Activated T-helper 1 cell treated with anti-CD3 and anti-CD28 coated beads, Interleukin-12 subunit alpha, Interleukin-12 subunit beta, Interleukin-2, Interleukin-4 antibody, amounts not matched to agents 30 ng/mL and 10 ng/mL and 1 ng/mL, durations not matched to agents 14 hours and 24 hours and 36 hours (primary cell): ENCODE measurements at places on chromosomes 1 and 21. TPM values are rescaled to one million over a fixed set of nuclear protein-coding genes. Genes with fewer than 3 reads are reported as not detected.

- DNase-seq, result no peak
These were observed 77.4 kb downstream of the STUM start for GRCh38 chr1:226625832-226626576.

Gene SLC9C2
- total RNA-seq, result not detected in 2 replicates

Gene TMIGD3
- not detected in 2 replicates for total RNA-seq

Gene SERPINC1
- 0.26 TPM in 1 of 2 replicates, not detected in the other for total RNA-seq

GRCh38 chr21:46459356-46460112 is 843 bp downstream of the DIP2A start:
- no peak for DNase-seq

- DNase-seq, result no peak
These were observed 20.8 kb upstream of the RLF start for GRCh38 chr1:40140211-40140973.

DNA sequence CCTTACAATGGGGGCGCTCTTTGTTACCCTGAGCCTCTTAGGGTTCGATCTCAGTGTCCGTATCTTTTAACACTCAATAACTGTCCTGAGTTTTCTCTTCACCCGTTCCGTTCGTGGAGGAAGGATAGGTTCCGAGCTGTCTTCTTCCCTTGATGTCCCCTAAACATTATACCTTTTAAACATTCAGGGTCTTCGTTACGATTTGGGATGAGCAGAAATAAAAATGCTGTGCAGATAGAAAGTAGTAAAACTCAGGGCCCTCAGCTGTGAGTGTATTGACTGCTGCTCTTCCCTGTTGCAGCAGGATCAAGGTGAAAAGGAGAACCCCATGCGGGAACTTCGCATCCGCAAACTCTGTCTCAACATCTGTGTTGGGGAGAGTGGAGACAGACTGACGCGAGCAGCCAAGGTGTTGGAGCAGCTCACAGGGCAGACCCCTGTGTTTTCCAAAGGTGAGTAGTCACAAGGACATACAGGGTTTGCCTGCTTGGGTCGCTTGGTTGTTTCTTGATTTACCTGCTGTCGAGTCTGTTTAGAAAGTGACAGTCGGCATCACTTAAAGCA is 784 bp downstream of the RPL11 start:
- DNase-seq, result no peak

- DNase-seq, result no peak
These were observed 20.7 kb downstream of the SLC44A3 start for GRCh38 chr1:94840808-94841207.

DNA sequence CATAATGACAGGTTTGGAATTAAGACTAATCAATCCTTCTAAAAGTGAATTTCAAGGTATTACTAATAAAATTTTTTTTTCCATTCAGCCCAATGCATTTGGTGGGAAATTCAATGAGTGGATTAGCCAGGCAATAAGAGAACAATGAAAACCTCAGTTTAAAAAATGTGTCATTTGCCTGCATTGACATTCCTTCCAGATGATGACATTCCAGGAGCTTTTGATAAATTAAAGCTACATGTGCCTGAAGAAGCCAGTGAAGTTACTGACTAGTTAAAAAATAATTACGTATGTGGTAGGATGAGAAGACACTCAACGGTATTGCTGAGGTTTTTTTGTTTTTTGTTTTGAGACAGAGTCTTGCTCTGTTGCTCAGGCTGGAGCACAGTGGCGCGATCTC is 37.9 kb upstream of the RC3H1 start:
- no peak for DNase-seq

DNA sequence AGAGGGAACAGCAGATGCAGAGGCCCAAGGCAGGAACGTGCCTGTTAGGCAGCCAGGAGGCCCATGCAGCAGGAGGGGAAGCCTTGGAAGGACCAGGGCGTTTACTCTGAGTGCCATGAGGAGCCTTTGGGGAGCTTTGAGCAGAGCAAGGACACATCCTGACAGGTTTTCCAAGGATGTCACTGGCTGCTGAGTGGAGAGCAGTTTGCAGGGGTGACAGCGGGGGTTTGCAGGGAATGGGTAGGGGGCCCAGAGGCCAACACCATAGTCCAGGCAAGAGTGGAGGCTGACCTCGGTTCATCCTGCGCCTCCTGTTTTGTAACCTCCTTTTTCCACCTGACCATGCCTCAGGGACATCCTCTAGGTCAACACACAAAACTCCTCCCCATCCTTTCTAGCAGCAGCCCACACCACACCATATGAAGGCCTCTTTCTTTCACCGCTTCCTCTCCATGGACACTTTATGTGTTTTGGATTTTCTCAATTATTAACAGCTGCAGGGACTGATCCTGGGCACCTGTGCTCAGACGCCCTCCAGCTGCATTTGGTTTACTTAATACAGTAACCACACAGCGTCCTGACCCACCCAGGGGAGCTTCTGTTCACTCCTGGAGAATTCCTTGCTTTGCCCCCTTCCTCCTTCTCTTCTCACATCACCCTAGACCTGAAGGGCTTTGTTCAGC is 528.5 kb downstream of the MATN1 start:
- no peak for DNase-seq

Gene SLAMF9
- not detected in 2 replicates for total RNA-seq

Gene S100A8
- not detected in 2 replicates for total RNA-seq

Gene FCRL6
- total RNA-seq, result not detected in 2 replicates

- no peak for DNase-seq
These were observed 52.1 kb upstream of the SLC44A3 start for GRCh38 chr1:94768036-94768435.

Gene SYT2
- not detected in 2 replicates for total RNA-seq

GRCh38 chr1:21891621-21892479 is 45.3 kb downstream of the HSPG2 start:
- no peak for DNase-seq

Gene RIPPLY3
- 0.10 TPM in 2 replicates for total RNA-seq

GRCh38 chr1:215476541-215476940 is 90.6 kb upstream of the KCTD3 start:
- no peak for DNase-seq

DNA sequence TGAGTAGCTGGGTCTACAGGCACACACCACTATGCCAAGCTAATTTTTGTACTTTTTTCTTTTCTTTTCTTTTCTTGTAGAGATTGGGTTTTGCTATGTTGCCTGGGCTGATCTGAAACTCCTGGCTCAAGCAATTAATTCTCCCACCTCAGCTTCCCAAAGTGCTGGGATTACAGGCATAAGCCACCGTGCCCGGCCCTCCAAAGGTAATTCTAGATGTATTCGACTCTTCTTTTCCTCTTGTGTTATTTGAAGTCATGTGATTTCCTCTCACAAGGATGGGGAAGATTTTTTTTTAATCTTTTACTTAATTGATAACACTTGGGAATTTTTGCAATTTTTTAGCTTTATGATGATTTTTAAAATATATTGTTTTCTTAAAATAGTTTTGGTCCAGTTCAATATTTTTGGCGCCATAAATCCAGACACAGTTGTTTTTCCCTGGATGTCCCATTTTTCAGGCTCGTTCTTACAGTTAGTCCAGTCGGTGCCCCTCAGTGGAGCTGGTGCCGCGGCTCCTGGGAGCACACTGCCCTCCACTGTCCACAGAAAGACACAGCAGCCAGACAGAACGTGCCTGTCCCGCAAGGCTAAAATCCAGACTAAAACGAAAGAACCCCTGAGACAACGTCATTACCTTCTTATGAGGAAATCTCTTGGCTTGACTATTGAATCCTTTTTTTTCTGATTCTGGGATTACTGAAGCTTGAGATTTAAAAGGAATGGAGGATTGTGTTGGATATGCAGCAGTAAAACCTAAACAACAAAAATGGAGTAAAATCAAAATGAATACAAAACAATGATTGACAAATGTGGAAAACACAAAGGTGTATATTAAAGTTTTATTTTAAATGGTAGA is 22.4 kb downstream of the STPG1 start:
- DNase-seq, result peak; percentile 58

Gene MFN2
- total RNA-seq, result 88.1 and 95.4 TPM in 2 replicates

Gene DYRK3
- total RNA-seq, result 22.1 and 23.3 TPM in 2 replicates

- DNase-seq, result no peak
These were observed 48.0 kb downstream of the EDN2 start for GRCh38 chr1:41436281-41437010.

Gene ATP6V1G3
- total RNA-seq, result not detected in 2 replicates

Gene UTS2
- not detected in 2 replicates for total RNA-seq

Gene AMY1C
- total RNA-seq, result not detected in 2 replicates

- DNase-seq, result no peak
These were observed 53.5 kb downstream of the CD34 start for GRCh38 chr1:207857447-207857846.

DNA sequence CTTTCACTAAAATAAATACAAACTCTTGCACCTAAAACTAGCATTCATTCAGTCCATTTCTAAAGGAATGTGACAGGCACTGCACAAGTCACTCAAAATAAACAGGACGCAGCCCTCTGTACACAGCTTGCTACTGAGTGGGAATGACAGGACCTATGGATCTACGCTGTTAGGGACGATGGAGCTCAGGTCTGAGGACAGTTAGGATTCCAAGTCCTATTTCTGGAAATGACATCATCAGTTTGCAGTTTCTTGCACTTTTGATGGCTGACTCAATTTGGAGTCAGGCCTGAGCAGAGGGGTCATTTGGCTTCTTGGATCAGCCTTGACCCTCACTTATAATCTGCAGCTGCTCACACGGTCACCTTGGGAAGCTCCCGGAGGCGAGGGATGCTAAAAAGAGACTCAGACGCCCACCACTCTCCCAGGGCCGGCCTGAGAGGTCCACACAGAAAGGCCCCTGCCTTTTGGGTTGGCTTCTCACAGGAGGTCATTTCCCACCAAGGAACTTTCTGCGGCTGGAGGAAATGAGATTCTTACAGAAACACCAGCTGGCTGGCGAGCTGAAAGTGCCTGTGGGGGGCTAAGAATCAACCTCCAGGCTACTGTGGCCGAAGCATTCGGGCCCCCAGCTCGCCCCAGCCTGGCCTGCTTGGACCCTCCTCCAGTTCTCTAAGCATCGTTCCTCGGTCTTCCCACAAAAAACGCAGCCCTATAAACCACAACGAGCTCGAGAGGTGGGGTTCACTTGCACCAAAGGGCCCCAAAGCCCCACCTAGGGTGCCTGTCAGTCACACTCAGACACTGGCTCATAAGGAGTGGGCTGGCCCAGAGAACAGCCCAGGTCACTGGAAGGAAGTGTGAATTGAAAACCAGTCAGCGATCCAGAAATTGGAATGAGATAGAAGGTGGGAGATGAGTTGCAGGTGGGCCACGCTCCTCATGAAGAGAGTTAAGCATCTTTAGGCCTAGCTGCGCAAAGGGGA is 8.9 kb upstream of the PDE9A start:
- no peak for DNase-seq

Gene ADORA3
- 0.10 and 0.20 TPM in 2 replicates for total RNA-seq

- no peak for DNase-seq
These were observed 1238.0 kb downstream of the MRPL39 start for GRCh38 chr21:24369278-24369677.

Gene SV2A
- 17.3 and 18.6 TPM in 2 replicates for total RNA-seq

Gene PLOD1
- 32.3 and 37.8 TPM in 2 replicates for total RNA-seq

Gene ERO1B
- total RNA-seq, result 2.1 and 2.4 TPM in 2 replicates

- no peak for DNase-seq
These were observed 52.1 kb downstream of the ADCY10 start for GRCh38 chr1:167861664-167862381.

Gene NUDT4B
- total RNA-seq, result 0.66 and 1.2 TPM in 2 replicates

DNA sequence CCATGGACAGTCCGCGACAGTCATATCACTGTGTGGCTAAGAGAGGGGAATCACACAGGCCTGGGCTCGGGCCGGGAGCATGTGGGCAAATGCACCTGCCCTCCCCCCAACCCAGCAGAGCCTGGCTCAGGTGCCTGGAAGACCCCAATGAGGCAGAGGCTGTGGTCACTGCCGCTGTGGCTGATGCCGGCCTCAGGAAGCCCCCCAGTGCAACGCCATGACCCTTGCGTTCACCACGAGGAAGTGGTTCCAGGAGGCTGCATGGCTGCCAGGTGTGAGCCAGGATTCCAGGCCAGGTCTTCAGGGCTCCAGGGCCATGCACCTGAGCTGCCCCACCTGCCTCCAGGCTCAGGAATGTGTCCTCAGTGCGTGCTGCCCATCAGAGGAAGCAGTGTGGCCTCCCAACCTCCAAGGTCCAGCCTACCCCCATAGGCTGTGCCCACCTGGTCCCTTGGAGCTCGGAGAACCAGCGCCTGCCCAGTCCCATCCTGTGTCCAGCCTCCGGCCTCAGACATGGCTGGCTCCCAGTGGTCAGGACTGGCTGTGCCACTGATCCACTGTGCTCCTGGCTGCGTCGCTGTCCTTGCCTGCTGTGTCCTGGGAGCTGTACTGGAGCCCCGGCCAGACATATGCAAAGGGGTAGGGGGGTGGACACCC is 8.0 kb downstream of the ARHGEF16 start:
- DNase-seq, result no peak

Gene YBX1
- 774 and 780 TPM in 2 replicates for total RNA-seq

DNA sequence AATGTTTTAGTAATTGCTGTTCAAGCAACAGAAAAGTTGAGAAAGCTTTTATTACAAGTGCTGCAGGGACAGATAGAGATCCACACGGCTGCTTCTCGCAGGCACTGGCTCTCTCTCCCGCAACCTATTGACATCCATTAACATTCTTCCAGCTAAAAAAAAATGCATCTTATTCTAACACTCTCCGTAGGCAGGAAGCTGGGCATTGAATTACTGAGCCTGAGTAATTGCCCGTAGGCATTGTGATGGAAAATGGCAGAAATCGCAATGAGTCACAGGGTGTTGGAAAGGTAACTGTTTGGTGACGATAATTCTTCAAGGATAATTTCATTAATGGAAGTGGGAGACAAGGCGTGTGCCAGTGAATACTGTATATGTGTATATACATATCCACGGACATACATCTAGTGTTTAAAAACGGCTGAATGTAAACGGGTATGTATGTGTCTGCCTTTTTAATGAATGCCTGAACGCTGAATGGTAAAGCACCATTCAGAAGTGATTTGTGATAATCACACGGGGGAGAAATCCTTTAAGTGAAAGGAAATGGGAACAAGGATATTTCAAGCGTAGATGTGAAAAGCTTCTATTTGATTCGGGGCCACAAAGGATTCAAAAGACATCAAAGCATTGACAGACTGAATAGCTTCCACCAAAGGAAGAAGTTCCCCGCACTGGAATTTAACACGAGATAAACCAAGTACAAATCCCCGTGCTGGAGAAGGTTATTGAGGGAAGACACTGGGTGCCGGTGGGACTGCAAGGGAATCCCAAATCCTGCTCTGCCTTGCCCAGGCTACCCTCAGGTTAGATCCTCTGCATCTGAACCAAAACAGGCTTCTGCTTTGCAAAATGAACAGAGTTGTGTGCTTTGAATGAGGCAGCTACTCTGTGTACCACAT is 567.2 kb downstream of the NPHP4 start:
- DNase-seq, result no peak

GRCh38 chr1:193884848-193885558 is 698.6 kb upstream of the B3GALT2 start:
- DNase-seq, result no peak
